ENCODE measurements at places on chromosomes 3 and 15.

DNA sequence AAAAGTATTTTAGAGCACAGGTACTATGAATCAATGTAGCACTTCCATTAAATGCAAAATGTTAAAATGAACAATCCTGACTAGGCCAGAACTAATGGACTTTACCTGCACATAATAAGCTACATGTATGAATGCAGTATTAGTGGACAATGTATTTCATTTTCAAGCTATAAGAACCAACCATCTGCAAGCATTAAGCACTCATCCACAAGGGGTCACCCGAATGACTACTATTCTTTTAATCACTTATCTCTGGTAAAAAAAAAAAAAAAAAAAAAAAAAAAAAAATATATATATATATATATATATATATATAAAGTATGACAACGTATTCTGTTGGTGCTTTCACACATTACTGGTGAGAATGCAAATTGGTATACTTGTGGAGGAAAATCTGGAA, 7.2 kb downstream of the HERC1 start:
- DNase-seq, result peak; percentile 44

DNA sequence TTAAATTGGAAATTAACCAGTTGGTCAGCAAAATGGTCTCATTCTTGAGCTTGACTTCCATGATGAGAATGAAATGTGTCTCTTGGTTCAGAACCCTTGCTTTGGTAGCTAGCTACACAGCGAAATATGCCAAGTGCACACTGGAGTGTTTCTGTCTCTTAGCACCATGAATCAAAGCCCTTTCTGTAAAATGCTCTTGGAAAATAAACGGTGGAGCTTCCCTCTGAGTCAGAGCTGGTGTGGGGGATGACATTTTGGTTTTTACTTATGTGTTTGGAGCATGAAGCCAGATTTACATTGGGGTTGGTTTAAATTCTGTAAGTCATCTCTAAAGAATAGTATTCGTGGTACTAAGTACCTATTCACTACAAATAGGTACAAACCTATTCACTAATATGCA, 85.1 kb upstream of the NANOGP8 start:
- peak; percentile 9 for DNase-seq

DNA sequence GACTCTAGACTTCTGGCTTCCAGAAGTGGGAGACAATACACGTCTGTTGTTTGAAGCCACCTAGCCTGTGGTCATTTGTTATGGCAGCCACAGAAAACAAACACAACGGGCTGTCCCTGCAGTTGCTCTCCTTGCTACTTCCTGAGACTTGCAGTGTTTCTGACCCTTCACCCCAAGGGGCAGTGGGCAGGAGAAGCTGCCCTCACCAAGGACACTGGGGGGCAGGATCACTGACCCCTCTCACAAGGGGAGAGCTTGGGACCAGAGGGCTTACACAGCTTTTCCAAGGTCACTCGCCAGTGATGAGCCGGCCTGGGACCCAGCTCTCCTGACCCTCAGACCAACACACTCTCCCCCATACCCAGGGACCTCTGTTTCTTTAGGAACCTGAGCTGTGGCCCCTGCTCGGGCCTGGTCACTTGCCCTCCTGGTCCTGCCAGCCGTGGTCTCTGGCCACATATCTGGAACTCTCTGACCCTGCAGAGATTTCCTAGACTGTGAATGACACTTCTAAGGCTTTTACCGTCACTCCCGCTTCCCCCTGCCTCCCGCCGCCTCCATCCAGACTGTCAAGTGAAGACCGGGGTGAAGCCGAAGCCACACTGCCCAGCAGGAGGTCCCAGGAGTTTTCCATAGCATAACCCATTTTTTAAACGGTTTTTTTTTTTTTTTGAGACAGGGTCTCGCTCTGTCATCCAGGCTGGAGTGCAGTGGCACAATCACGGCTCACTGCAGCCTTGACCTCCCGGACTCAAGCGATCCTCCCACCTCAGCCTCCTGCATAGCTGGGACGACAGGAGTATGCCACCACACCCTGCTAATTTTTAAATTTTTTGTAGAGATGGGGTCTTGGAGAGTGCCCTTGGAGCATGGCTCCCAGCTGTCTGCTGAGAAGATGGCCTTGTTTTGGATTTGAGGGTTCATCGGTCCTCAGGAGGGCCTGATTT, 4.4 kb downstream of the ATP2B2 start:
- DNase-seq, result no peak

DNA sequence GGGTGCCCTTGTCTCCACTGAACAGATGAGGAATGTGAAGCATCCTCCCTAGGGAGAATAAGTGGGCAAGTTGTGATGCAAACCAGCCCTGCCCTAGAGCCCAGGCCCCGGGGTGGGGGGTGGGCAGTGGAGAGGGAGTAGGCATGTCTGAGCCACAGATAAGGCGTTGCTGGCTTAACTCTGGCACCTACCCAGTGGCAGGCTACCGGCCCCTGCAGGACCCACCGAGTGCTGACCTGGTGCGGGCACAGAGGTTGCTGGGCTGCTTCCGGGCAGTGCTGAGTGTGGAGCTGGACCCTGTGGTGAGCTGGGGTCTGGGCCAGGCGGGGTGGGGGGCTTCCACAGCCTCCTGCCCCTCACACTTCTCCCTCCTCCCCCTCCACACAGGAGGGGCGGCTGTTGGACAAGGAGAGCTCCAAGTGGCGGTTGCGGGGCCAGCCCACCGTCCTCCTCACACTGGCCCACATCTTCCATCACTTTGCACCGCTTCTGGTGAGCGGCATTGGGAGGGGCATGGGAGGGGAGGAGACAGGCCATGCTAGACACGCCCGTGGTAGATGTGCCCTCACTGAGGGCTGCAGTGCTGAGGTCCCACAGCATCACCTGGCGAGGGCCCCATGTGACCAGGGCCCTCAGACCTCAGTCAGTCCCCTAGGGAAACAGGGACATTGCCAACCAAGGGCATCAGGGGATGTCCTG, 10.1 kb downstream of the RNF123 start:
- DNase-seq, result no peak

GRCh38 chr3:154081305-154081704, 39.9 kb upstream of the ARHGEF26 start:
- DNase-seq, result no peak

DNA sequence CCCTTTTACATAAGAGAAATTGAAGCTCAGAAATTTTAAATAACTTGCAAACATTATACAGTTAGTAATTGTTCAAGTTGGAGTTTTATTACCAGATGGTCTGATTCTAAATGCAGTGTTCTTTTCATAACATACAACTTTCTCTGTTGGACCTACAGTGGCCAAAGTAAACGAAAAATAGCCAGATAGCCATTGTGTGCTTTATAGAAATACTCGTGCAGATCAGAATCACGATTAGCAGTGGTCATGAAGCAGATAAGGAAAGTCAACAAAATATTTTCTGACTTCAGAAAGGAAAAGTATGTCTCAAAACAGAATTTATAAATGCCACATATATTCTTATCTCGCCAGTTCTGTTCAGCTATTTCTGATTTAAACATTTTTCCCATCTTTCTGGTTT, 436.9 kb downstream of the CNTN6 start:
- DNase-seq, result no peak

DNA sequence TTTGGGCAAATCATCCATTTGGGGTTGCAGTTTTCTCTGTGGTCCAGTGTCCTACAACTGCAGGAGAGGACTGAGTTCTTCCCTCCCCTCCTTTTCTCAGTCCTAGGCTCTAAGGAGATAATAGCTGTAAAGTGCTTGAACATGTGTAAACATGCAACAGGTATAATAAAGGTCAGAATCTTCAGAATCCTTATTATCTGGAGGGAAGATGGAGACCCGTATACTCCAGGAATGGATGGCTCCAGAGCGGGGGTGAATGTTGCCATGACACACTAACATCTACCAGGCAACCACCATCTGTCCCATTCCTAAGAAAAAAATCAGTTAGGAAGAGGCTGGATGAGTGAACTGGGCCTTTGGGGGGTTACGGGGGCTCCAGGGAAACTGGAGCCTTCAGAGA, 39.7 kb upstream of the GLCE start:
- no peak for DNase-seq

DNA sequence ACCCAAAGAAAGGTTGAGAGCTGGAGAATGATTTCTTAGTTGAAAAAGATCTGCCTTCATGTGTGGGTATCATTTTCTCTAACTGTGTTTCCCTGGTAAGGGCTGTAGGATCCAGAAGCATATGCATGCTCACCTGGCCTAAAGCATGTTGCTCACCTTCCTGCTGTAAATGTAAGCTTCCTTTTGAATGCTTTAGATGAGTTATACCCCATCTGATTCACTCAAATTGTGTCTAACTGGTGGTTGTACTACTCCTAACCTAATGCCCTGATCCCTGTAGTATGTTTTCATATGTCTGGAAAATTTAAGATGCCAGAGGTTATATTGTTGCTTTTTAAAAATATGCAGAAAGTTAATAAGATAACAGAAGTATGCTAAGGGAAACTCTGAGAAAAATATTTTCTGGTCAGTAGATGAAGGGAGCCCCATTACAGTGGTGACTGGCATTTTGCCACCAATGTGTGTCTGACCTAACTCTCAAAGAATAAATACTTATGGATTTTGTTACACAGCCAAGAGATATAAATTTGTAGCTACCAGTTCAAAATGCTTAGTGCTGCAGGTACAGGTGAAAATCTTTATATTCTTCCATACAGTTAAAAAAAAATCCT, 7.7 kb downstream of the FILIP1L start:
- peak; percentile 33 for DNase-seq

- no peak for DNase-seq
Measured at GRCh38 chr3:47404955-47405790, 24.4 kb downstream of the PTPN23 start.

- DNase-seq, result no peak
Measured at GRCh38 chr3:24390169-24391130, 104.2 kb downstream of the THRB start.

- DNase-seq, result no peak
Measured at GRCh38 chr15:99130765-99131440, 26.0 kb downstream of the SYNM start.

DNA sequence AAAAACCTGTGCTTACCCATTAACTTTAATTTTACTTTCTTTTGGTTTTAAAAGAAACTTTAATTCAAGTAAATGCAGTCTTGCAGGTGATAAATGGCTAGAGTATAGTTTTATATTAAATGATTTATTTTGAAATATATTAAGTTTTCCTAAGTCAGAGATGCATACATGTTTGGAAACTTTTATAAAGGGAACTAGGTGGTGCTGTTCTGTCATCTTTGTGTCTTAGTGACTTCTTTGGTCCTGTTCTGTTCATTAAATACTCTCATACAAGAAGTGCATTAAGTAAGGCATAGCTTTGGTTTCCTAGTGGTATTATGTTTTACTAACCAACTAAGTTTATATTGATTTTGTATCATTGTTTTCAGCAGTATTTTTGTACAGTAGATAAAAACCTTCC, 15.6 kb downstream of the CADM2 start:
- no peak for DNase-seq

- peak; percentile 64 for DNase-seq
Measured at GRCh38 chr3:29286478-29287240, 5.8 kb downstream of the RBMS3 start.

GRCh38 chr3:64457811-64458210, 230.0 kb downstream of the ADAMTS9 start:
- no peak for DNase-seq

- DNase-seq, result no peak
Measured at GRCh38 chr15:51184627-51185026, 89.9 kb upstream of the TNFAIP8L3 start.

GRCh38 chr15:45026651-45027190, 3.7 kb downstream of the SORD start:
- no peak for DNase-seq

DNA sequence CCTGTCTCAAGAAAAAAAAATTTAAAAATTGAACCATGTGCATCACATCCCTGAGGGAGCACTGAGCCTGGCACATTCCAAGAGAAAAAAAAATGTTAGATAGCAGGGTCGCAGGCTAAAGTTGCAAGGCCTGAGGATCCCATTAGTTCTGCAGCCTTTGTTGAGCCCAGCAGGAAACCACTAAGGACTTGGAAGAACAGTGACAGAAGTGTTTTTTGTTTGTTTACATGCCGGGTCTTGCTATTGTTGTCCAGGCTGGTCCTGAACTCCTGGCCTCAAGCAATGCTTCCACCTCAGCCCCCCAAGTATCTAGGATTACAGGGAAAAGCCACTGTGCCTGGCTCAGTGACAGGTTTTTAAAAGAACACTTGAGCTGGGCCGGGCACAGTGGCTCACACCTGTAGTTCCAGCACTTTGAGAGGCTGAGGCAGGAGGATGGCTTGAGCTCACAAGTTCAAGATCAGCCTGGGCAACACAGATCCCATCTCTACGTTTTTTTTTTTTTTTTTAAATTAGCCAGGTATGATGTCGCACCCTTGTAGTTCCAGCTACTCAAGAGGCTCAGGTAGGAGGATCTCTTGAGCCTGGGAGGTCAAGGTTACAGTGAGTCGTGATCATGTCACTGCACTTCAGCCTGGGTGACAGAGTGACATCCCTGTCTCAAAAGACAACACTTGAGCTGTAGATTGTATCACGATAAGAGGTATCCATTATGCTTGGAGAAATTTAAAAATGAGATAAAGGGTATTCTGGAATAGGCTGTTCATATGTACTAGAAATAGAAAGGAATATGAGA, 15.2 kb downstream of the CHAC1 start:
- DNase-seq, result no peak

DNA sequence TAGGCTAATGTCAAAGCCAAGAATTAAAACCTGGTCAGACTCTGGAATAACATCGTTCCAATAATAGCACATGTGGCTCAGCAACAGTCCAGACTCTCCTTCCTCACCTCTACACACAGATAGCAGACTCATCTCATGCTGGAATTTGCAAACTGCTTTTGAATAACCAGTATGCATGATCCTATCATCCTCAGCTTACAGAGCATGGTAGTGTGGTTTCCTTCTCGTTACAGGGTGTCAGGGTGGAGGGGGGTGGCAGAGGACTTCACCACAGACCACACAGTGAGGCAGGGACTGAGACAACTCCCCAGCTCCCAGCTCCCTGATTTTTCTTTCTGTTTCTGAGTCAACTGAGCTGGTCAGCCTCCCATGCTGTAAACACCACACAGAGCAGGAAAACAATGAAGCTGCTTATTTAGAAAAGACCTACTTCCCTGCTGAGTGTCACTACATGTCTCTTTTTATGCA, 101.6 kb downstream of the RPL22L1 start:
- peak; percentile 63 for DNase-seq

DNA sequence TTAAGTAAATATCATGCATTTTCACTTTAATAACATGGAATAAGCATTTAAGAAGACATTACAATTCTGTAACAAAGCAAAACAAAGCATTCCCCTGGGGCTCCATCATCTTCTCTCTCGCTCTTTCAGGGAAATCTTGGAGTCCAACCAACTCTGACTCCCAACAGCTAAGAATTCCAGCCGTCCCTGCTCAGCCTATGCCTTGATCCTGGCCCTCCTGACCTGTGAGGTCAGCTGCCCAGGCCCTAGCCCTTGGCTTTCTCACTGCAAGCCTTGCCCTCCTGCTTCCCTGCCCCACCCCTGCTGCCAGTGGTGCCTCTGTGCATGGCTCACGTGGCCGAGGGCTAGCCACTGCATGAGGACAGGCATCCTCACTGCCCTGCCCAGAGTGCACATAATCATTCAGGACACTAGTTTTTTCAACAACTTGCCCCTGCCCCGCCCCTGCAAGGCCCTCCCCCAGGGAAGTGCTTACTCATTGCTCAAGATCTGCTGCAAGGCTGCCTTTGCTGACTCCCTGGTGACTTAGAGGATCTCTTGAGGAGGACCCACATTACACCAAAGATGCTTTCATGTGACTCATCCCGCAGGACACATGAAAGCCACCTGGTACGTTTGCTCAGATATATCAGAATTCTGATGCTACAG, 37.6 kb downstream of the MTMR10 start:
- peak; percentile 97 for DNase-seq
